Subcutaneous preadipocyte (primary cell): ENCODE measurements at places on chromosomes 11 and 22. TPM values are rescaled to one million over a fixed set of nuclear protein-coding genes. Genes with fewer than 3 reads are reported as not detected.

KRTAP5-10 gene
- total RNA-seq: not detected in 2 replicates

MMP27 gene
- total RNA-seq: under 0.01 TPM in 1 of 2 replicates, not detected in the other

FOLH1 gene
- 0.20 and 0.73 TPM in 2 replicates for total RNA-seq

PRR5L gene
- total RNA-seq: 1.4 and 2.9 TPM in 2 replicates

OLFML1 gene
- total RNA-seq: 4.1 and 10.7 TPM in 2 replicates

P2RX3 gene
- total RNA-seq: not detected in 2 replicates

DERL3 gene
- 0.37 and 1.6 TPM in 2 replicates for total RNA-seq

SORL1 gene
- under 0.01 TPM in 2 replicates for total RNA-seq

ENDOD1 gene
- 26.1 and 41.6 TPM in 2 replicates for total RNA-seq

AGBL2 gene
- 0.37 and 2.9 TPM in 2 replicates for total RNA-seq
